ENCODE measurements at places on chromosomes 2 and 18.

DNA sequence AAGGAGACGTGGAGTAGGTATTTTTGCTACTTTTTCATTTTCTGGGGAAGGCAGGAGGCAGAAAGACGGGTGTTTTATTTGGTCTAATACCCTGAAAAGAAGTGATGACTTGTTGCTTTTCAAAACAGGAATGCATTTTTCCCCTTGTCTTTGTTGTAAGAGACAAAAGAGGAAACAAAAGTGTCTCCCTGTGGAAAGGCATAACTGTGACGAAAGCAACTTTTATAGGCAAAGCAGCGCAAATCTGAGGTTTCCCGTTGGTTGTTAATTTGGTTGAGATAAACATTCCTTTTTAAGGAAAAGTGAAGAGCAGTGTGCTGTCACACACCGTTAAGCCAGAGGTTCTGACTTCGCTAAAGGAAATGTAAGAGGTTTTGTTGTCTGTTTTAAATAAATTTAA is 3.4 kb downstream of the FZD7 start:
- DNase-seq: no peak

- DNase-seq: no peak
Observed at GRCh38 chr2:141468761-141469160, 662.1 kb downstream of the LRP1B start.

GRCh38 chr2:144357623-144358373 is 162.1 kb downstream of the ZEB2 start:
- no peak for DNase-seq

GRCh38 chr2:72139874-72140620 is 7.6 kb downstream of the CYP26B1 start:
- no peak for DNase-seq

DNA sequence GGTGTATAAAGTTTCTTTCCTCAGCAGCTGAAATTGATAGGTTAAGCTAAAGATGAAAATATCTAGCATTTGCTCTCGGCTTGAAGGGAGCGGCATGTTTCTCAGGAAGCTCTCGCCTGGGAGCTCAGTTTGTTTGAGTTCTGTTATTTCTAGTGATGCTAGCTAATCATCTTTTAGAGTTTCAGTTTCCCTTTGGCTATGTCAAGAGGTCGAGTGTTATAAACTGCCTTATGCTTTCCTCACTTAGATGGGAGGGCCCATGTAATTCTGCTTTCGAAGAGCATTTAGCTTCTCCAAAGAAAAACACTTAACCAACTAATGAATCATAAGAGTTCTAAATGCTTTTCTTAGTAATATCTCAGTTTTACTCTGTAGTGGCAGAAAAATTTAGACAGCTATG is 33.6 kb downstream of the PLCL1 start:
- DNase-seq: no peak

DNA sequence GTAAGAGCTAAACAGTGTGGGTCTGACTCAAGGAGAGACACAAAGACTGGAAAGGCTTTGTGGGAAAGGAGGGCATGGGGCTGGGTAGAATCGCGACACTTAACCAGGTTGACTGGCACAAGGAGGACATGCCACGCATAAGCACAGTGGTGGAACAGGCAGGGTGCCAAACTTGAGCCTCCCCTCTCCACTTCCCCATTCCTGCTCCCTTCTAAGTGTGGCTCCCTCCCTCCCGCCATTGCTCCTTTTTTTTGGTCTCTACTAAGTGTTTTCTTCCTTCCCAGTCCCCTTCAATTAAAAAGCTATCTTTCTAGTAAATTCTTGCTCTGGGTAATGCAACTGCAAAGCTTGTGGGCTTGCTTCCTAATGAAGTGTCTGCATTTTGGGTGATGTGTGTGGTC is 40.3 kb upstream of the ZFP36L2 start:
- no peak for DNase-seq
